ENCODE measurements at places on chromosomes 5 and 9. TPM values are rescaled to one million over a fixed set of nuclear protein-coding genes. Genes with fewer than 3 reads are reported as not detected.

The BARHL1 gene
- not detected for total RNA-seq

The GLRA1 gene
- not detected for total RNA-seq

The IFNB1 gene
- not detected for total RNA-seq

The GTF3C5 gene
- total RNA-seq = 49.0 TPM

The FBP2 gene
- not detected for total RNA-seq

The MRPS27 gene
- 25.0 TPM for total RNA-seq
